WERI-Rb-1 (cell line): ENCODE measurements at places on chromosomes 3 and 15.

DNA sequence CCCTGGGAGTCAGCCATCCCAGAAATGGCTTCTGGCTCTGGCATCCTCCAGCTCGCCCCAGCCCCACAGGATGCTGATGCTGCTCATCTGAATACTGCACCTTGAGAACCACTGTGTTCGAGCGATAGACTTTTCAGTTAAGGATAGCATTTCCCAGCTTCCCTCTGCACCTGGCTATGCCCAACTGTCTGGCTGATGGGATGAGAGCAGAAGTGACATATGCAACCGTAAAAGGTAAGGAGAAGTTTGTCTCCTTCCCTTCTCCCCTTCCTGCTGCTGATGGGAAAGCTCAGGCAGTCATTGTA lies 9.7 kb upstream of the HHATL start:
- DNase-seq, result no peak

GRCh38 chr3:54424292-54424691 lies 301.9 kb downstream of the CACNA2D3 start:
- no peak for DNase-seq

DNA sequence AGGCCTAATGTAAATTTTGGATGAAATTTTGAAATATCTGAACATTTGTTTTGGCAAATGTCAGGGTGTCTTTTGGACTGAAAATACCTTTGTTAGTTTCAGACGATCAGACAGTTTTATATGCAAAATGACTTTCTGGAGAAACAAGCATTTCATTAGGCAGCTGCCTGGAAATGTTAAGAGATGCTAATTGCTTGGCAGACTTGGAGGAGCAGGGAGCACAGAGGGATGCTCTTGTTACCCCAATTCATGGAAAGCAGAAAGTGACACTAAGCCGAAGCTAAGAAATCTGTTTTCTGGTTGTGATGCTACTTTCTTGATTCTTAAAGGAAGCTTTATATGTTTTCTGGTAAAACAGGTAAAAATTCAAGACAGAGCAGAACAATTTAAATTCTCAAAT lies 204.3 kb upstream of the GBE1 start:
- no peak for DNase-seq

DNA sequence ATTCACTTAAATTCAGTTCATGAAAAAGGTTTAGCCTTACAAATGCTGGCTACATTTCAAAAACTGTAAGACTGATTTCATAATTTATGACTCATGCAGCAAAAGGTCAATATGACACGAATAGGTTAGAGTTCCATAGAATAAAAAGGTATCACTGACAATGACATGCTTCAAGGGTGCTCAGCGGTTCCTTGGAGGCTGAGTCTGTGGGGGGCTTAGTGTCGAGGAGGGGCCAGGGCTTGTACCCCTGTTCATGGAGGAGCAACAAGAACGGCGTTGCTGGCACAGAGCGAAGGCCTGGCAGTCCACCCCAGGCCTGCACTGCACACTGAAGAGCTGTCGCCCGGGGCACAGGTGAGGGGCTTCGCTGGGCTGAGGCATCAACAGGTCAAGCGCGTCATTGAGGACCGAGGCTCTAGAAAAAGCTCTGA lies 174.2 kb downstream of the NR1D2 start:
- no peak for DNase-seq
